Heart right ventricle (tissue), 16 donors: ENCODE measurements at places on chromosomes 16 and 17. TPM values are rescaled to one million over a fixed set of nuclear protein-coding genes. Genes with fewer than 3 reads are reported as not detected.

Gene TAC4
- not detected for total RNA-seq

Gene OR3A3
- not detected for total RNA-seq

Gene DPEP3
- not detected for total RNA-seq

Gene GRAP
- total RNA-seq, result 2.1 TPM

Gene UTS2R
- total RNA-seq, result 3.7 TPM
